ENCODE measurements at places on chromosomes 3 and 15.

GRCh38 chr15:89444241-89445225, 51.9 kb downstream of the RHCG start:
- H3K4me1 ChIP-seq, result peaks cover 50% of the 10 kb centered on the region
- H3K36me3 ChIP-seq, result no peaks in the 10 kb centered on the region
- DNase-seq, result peak; percentile 33
- peaks cover 41% of the 10 kb centered on the region for H3K27me3 ChIP-seq

GRCh38 chr3:180420016-180420415, 181.9 kb upstream of the TTC14 start:
- no peaks in the 10 kb centered on the region for H3K36me3 ChIP-seq
- no peaks in the 10 kb centered on the region for H3K4me1 ChIP-seq
- H3K27ac ChIP-seq, result no peak overlapping the region
- H3K27me3 ChIP-seq, result no peaks in the 10 kb centered on the region

- no peaks in the 10 kb centered on the region for H3K4me1 ChIP-seq
- no peaks in the 10 kb centered on the region for H3K36me3 ChIP-seq
- H3K27me3 ChIP-seq, result no peaks in the 10 kb centered on the region
Observed at GRCh38 chr3:97992547-97993173, 20.4 kb upstream of the RIOX2 start.

GRCh38 chr15:67967871-67968431, 86.2 kb upstream of the PIAS1 start:
- H3K27me3 ChIP-seq, result no peaks in the 10 kb centered on the region
- peak overlapping the region; percentile 78 for H3K4me3 ChIP-seq
- peaks cover 55% of the 10 kb centered on the region for H3K4me1 ChIP-seq
- peak; percentile 91 for DNase-seq

DNA sequence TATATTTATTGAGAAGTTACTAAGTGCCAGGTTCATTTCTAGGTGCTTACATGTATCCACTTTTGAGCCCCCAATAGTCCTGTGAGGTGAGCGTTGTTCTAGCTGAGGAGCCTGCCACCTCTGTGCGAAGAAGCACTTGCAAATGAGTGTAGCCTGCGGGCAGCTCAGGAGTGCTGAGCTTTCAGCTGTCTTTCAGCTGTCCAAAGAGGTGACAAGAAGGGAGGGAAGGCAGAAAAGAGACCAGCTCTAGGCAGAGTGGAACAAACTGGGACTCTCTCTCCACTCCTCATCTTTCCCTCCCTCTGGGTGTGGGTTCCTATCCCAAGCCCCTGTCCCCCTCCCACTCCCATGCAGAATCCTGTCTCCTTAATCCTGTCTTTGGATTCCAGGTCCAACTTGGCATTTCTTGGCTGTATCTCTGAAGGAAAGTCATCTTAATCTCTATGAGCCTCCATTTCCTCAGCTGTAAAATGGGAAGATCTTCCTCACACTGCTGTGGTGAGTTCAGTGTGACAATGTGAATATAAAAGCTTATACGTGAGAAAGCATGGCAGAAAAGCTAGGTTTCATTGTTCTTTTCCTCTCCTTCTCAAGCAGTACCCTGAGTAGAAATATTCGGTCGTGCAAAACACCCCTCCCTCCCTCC, 6.7 kb upstream of the SRP14 start:
- no peak overlapping the region for H3K27ac ChIP-seq
- no peak for DNase-seq

DNA sequence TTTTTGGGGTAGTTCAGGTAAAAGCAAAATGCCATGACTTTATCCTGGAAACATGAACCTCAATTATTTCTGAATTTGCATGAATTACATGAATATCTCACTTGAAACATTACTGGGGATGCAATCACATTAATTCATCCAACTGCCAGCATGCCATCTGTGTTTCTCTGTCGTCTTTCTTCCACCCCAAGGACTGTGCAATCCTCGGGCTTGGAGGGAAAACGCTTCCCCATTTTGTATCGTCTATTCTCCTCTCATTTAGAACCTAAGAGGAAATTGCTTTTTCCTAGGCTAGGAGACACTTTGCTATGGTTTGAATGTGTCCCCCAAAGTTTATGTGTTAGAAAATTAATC, 109.4 kb downstream of the SQOR start:
- peaks cover 6% of the 10 kb centered on the region for H3K4me1 ChIP-seq
- H3K27ac ChIP-seq, result no peak overlapping the region
- peaks cover 14% of the 10 kb centered on the region for H3K27me3 ChIP-seq
- no peak for DNase-seq
- H3K4me3 ChIP-seq, result no peak overlapping the region

- peaks cover 55% of the 10 kb centered on the region for H3K4me1 ChIP-seq
- no peak overlapping the region for H3K4me3 ChIP-seq
- no peaks in the 10 kb centered on the region for H3K36me3 ChIP-seq
- peaks cover 17% of the 10 kb centered on the region for H3K27me3 ChIP-seq
- no peak for DNase-seq
- no peak overlapping the region for H3K27ac ChIP-seq
Observed at GRCh38 chr15:77500989-77501388, 80.3 kb downstream of the HMG20A start.

DNA sequence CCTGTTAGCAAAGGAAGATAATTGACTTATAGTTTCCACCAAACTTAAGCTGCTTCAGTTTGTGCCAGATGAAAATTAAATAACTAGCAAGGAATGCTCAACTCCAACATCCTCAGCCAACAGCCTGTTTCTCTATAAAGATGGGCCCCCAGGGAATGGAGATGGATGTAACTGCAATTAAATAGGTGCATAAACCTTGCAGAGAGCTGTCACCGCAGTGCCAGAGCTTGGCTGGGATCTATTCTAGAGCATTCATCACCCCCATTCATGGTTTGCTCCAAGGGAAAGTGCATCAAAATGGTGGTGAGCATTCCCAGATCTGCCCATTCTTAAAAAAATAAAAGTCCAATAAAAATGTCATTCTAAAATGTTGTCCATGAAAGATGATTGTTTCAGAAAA, 19.7 kb upstream of the RORA start:
- H3K27me3 ChIP-seq, result no peaks in the 10 kb centered on the region
- peaks cover 8% of the 10 kb centered on the region for H3K4me1 ChIP-seq
- H3K4me3 ChIP-seq, result no peak overlapping the region
- no peak overlapping the region for H3K27ac ChIP-seq

DNA sequence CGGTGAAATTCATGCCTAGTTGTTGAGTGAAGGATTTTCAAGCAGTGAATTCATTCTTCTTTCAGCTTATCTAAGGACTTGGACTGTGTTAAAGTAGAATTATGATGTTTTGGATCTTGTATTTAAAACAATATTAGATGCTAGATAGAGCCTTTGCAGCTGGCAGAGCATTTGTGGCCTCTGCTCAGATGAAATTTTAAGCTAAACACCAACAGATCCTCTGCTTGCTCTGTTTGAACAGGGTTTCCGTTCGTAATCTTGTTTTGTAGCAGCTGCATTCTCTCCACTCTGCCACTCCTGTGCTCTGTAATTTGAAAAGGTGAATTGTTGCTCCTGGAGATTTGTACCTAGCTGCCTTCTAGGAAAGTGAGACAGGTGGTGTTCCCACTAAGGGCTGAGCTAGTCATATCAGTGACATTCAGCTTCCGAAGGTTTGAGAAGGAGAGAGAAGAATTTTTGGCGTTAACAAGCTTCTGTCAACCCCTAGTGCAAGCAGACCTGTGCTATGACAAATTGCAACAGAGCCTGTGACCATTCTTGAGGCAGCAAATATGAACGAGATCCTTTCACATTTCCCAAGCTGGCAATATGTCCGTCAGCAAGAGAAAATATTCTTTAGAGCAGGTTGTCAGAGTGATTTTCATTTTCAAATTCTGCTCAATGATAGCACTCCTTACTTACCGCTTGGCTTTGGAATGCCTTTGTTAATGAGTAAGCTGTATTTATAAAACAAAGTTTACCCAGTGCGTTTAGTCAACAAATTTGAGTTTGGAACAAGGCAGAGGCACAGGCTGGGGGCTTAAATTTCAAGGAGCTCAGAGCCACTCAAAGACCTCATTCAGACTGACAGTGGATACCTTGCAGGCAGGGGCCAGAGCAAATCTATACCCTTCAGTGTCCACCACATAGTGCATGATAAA, 5.3 kb downstream of the CHST2 start:
- peaks cover 11% of the 10 kb centered on the region for H3K27me3 ChIP-seq
- peak overlapping the region; percentile 32 for H3K4me3 ChIP-seq
- H3K4me1 ChIP-seq, result peaks cover 47% of the 10 kb centered on the region
- H3K27ac ChIP-seq, result no peak overlapping the region

DNA sequence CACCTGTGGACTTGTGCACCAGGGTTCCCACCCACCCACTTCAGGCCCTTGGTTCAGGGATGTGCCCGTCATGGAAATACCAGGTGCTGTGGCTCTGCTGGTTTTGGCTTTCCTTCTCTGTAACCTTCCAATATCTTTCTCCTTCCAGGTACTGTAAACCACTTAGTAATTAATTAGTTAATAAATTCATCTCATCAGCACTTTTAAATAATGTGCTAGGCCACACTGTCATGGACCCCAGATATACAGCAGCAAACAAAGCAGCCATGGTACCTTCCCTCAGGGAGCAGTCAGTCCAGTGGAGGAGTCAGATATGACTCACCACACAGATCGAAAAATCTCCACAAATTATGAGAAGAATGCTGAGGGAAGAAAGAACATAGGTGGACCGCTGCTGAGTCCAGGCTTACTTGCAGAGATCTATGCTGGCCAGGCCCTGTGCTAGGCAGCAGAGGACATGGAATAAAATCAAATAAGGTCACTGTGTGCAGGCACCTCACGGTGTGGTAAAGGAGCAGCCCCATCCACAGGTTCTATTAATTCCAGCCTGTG, 6.8 kb upstream of the GATA2 start:
- H3K27me3 ChIP-seq, result peaks cover 91% of the 10 kb centered on the region
- no peak for DNase-seq
- H3K36me3 ChIP-seq, result no peaks in the 10 kb centered on the region

- H3K36me3 ChIP-seq, result peaks cover 53% of the 10 kb centered on the region
- H3K27ac ChIP-seq, result no peak overlapping the region
- DNase-seq, result no peak
Observed at GRCh38 chr15:63722204-63722808, 111.4 kb downstream of the HERC1 start.

GRCh38 chr3:81743096-81744025, 18.1 kb downstream of the GBE1 start:
- peaks cover 21% of the 10 kb centered on the region for H3K36me3 ChIP-seq
- no peak overlapping the region for H3K27ac ChIP-seq
- H3K4me1 ChIP-seq, result no peaks in the 10 kb centered on the region

DNA sequence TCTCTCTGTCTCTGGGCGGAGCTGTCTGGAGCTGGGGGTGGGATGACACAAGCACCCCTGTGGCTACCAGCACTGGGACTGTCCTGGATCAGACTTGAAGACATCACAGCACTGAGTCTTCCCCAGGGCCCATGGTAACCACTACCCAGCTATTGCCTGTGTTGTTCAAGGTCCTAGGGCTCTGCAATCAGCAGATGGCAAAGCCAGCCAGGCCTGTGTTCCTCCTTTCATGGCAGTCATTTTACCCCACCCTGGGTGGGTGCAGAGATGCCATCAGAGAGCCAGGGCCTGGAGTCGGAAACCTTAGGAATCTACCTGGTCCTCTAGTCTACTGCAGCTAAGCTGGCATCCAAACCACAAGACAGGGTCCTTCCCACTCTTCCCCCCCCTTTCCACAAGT, 38.4 kb downstream of the OXSR1 start:
- H3K27me3 ChIP-seq, result no peaks in the 10 kb centered on the region
- H3K4me1 ChIP-seq, result peaks cover 14% of the 10 kb centered on the region
- peaks cover 62% of the 10 kb centered on the region for H3K36me3 ChIP-seq

- H3K4me3 ChIP-seq, result no peak overlapping the region
- H3K27ac ChIP-seq, result no peak overlapping the region
- H3K27me3 ChIP-seq, result peaks cover 7% of the 10 kb centered on the region
- H3K36me3 ChIP-seq, result peaks cover 7% of the 10 kb centered on the region
Observed at GRCh38 chr3:140523600-140523999, 154.3 kb upstream of the TRIM42 start.

DNA sequence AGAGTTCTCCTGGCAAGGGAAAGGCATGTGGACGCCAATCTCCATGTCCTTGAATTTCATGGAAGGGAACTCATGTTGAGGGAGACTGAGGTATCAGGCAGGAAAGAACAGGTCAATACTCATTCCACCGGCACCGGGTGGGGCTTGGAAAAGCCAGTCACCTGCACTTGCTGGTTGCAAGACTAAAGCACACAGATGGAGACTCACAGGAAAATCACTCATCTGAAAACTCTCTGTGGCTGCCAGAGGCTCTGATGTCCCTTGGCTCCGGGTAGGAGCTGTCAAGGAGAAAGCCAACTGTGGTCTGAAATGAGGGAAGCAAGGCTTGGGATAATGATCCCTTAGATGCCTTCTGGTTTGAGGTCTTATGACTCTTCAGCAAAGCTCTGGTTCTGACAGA, 8.7 kb upstream of the CGNL1 start:
- H3K36me3 ChIP-seq, result no peaks in the 10 kb centered on the region
- H3K4me1 ChIP-seq, result peaks cover 32% of the 10 kb centered on the region

- peaks cover 38% of the 10 kb centered on the region for H3K27me3 ChIP-seq
- DNase-seq, result no peak
- peak overlapping the region; percentile 84 for H3K4me3 ChIP-seq
- no peak overlapping the region for H3K27ac ChIP-seq
Observed at GRCh38 chr3:37993460-37993819, 2.9 kb downstream of the VILL start.

- H3K27ac ChIP-seq, result no peak overlapping the region
- H3K4me1 ChIP-seq, result no peaks in the 10 kb centered on the region
- peaks cover 22% of the 10 kb centered on the region for H3K27me3 ChIP-seq
- no peak for DNase-seq
- no peak overlapping the region for H3K4me3 ChIP-seq
Observed at GRCh38 chr3:49639551-49639950, 34.6 kb upstream of the APEH start.

GRCh38 chr3:117790235-117790987, 1080.8 kb downstream of the TUSC7 start:
- H3K27ac ChIP-seq, result peak overlapping the region; percentile 30
- peaks cover 2% of the 10 kb centered on the region for H3K27me3 ChIP-seq
- H3K4me1 ChIP-seq, result peaks cover 10% of the 10 kb centered on the region

- H3K27me3 ChIP-seq, result peaks cover 4% of the 10 kb centered on the region
- no peak overlapping the region for H3K4me3 ChIP-seq
- H3K36me3 ChIP-seq, result no peaks in the 10 kb centered on the region
- DNase-seq, result no peak
- peaks cover 28% of the 10 kb centered on the region for H3K4me1 ChIP-seq
Observed at GRCh38 chr15:96598514-96598913, 268.0 kb downstream of the NR2F2 start.

DNA sequence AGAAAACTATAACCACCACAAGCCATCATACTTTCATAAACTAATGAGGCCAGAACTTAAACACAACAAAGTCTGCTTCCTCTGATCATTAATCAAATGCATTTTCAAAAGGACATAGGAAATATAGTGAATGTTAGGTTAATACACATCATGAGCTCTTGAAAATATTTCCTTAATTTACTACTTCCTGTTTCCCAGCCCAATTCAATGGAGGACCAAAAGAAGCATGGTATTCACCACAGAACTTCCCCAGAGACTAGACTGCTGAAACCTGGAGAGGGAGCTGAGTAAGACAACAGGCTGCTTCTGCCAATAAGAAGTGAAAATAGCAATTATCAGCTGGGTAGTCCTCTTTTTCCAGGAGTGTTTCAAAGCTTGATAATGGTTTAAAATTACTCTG, 250.3 kb downstream of the ULK4 start:
- H3K36me3 ChIP-seq, result no peaks in the 10 kb centered on the region
- no peaks in the 10 kb centered on the region for H3K27me3 ChIP-seq
- H3K27ac ChIP-seq, result no peak overlapping the region
- no peak for DNase-seq

GRCh38 chr3:170476291-170476690, 57.6 kb downstream of the CLDN11 start:
- no peak for DNase-seq
- H3K27me3 ChIP-seq, result no peaks in the 10 kb centered on the region
- no peaks in the 10 kb centered on the region for H3K36me3 ChIP-seq
- no peak overlapping the region for H3K4me3 ChIP-seq
- H3K27ac ChIP-seq, result no peak overlapping the region
